Left ventricle myocardium inferior (tissue), 1 donor: ENCODE measurements at places on chromosomes 7 and 10. TPM values are rescaled to one million over a fixed set of nuclear protein-coding genes. Genes with fewer than 3 reads are reported as not detected.

- peak overlapping the region; percentile 0 for H3K27ac ChIP-seq
- peaks cover 75% of the 10 kb centered on the region for H3K4me1 ChIP-seq
- no peaks in the 10 kb centered on the region for H3K27me3 ChIP-seq
- no peak overlapping the region for H3K4me3 ChIP-seq
Measured at GRCh38 chr10:74921744-74922143, 95.3 kb downstream of the KAT6B start.

DNA sequence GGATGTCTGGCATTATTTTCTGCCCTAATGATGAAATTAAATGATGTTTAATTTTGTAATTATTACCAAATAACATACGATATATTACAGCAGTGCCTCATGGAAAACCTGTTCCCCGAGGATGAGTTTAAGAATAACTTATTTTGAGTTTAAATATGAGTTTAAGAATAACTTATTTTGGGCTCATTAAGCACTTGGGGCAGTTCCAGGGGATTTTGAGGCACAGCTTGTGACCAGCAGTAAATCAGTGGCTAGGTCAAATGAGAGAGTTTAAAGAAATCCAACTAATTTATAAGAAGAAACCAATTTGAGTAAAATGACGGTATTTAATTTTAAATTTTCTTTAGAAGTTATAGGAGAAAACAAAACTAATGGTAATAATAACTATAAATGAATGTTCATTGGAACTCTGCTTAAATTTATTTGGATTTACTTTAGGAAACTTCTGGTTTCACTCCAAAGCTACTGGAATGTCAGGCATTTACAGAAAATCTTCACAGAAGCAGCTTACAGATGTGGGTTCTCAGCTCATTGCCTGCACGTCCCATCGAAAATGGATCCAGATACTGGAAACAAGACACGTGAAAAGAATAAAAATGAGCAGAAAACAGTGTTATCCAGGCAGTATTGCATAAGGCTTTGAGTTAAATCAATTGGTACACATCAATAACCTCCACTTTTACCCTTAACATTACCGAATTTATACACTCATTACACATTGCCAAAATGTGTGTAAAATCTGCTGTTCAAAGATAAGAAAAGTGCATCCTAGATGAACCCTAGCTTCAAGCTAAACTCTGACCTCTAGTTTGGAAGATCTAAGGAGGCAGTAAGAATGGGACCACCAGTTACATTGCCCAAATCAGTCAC, 784.5 kb upstream of the IGFBP3 start:
- H3K36me3 ChIP-seq, result no peaks in the 10 kb centered on the region
- no peaks in the 10 kb centered on the region for H3K27me3 ChIP-seq
- H3K4me3 ChIP-seq, result no peak overlapping the region
- no peak overlapping the region for H3K27ac ChIP-seq

GRCh38 chr10:102669206-102670064, 25.2 kb downstream of the TRIM8 start:
- no peak overlapping the region for H3K4me3 ChIP-seq
- H3K4me1 ChIP-seq, result peaks cover 63% of the 10 kb centered on the region
- peak overlapping the region; percentile 89 for H3K27ac ChIP-seq
- H3K36me3 ChIP-seq, result no peaks in the 10 kb centered on the region

DNA sequence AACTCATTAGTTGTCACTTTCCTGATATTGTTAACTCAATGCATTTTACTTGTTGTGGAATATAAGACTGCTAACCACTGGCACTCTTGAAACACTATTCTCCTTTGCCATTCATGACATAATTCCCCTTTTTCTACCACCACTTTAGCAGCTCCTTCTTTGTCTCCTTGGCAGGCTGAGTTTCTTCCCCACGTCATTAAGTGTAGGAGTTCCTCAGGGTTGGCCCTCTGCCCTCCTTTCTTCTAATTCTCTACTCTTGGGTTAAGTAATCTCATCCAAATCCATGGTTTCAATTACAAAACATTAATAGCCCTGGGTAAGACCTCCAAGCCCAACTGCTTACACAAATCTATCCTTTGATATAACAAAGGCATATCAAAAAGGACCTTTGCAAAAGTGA, 175.1 kb downstream of the HGF start:
- no peak overlapping the region for H3K27ac ChIP-seq
- no peaks in the 10 kb centered on the region for H3K27me3 ChIP-seq

- H3K27ac ChIP-seq, result no peak overlapping the region
- peaks cover 6% of the 10 kb centered on the region for H3K27me3 ChIP-seq
- no peaks in the 10 kb centered on the region for H3K36me3 ChIP-seq
- no peak for DNase-seq
- no peak overlapping the region for H3K4me3 ChIP-seq
Measured at GRCh38 chr10:10397906-10398305, 619.8 kb upstream of the CELF2 start.

Gene LRMDA
- total RNA-seq, result 18.7 TPM

Gene BTAF1
- total RNA-seq, result 11.7 TPM

Gene SEMA3C
- 66.5 TPM for total RNA-seq
